ENCODE measurements at places on chromosomes 2 and 18.
A peak's percentile ranks its signal among the peaks of the same experiment; 100 is the strongest.

DNA sequence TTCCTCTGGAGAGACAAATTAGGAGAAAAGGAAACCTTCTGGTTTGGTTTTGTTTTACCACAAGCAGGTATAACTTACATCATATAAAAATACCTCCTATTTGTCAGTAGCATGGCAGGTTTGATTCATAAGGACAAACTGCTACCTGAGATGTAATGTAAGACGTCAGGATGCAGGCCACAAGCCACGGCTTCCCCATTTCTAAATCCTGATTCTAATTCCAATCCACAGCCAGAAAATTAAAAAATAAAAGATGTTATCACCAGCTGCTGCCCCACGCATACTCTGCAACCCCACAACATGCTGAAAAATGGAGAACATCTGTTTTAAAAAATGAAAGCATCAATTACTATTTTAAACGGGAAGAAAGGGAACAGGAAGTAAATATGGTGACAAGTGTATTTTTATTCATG is 197.6 kb downstream of the BCL11A start:
- peak; percentile 78 for DNase-seq

- DNase-seq, result no peak
These were observed 203.5 kb downstream of the SEPTIN10 start for GRCh38 chr2:109410039-109410815.

GRCh38 chr2:240498958-240499260 is 58.9 kb downstream of the ANKMY1 start:
- DNase-seq, result no peak

GRCh38 chr2:238339814-238340213 is 19.5 kb downstream of the TRAF3IP1 start:
- DNase-seq, result peak; percentile 70

- DNase-seq, result no peak
These were observed 45.4 kb downstream of the SLC40A1 start for GRCh38 chr2:189534854-189535832.

DNA sequence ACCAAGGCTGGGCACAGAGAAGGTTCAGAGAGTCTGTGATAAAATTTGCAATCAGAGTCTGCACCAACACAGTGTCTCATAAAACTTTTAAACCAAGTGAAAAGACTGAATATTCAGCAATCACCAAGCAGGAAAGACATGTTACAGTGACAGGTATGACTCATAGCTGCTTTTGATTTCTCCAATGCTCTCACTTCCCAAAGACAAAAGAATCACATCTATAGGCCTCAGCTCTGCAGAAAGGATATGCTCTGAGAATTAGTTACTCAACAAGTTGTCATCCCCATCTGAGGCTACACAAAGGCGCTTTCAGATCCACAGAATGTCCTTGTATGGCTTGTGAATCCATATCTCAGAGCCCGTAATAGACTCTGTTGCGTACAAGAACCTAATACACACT is 92.5 kb downstream of the KCNF1 start:
- DNase-seq, result no peak

GRCh38 chr2:71757351-71757750 is 304.0 kb downstream of the DYSF start:
- DNase-seq, result no peak

DNA sequence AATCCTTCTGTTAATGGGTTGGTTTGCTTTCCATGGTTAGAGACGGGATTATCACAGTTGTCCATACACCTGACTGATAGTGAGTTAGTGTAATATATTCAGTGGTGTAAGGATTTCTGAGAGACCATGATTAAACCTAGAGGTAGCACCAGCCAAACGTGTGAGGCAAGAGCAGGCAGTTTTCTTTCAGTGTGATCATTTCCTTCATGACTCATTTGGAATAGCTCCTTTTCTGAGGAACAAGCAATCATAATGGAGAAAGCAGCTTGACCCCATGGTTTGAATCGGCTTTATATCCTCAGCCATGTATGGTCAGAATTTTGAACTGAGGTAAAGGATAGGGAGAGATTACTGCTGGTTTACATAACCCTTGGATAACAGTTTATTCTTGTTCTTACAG is 2.9 kb downstream of the MXD1 start:
- no peak for DNase-seq

GRCh38 chr2:125108251-125108650 is 1083.2 kb downstream of the CNTNAP5 start:
- DNase-seq, result no peak

DNA sequence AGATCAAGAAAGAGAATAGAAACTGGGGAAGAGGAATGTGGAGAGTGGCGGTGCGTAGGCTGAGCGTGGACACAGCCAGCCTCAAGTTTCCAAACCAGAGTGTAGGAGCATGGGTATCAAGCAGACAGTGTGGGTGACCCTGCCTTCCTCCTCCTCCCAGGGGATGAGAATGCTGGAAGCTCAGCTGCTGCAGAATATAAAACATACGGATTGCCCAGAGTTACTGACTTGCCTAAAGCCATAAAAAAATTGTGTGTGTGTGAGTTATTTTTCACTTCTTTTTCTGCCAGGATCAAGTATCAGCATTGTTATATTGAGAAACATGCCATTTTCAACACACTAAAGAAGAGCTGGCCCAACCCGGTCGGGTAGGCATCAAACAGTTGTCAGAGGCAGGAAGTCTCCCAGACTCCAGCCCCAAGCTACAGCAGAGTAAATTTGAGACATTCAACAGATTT is 333.3 kb upstream of the ACVR2A start:
- DNase-seq, result no peak

DNA sequence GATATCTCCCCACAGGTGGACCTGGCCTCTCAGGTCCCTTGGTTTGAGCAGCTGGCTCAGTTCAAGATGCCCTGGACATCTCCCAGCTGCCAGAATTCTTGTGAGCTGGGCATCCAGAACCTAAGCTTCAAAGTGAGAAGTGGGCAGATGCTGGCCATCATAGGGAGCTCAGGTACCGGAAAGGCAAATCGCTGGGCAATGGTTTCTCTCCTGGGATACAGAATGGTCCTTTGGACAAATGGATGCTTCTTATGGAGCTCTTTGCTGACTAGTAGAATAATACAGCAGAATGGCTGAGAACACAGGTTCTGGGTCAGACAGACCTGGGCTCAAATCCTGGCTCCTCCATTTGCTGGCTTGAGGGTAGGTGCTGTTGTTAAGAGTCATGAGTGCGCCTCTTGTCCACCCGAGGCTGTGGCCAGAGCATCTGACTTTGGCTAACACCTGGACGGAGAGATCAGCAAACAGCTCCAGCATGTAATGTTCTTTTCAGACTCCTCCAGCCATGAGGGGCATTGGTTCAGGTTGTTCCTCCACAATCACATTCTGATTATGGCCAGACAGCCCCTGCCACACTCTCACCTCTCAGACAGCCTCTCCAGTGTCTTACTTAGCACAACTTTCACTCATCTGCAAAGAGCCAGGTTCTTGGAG is 7.5 kb downstream of the ABCG8 start:
- DNase-seq, result no peak

DNA sequence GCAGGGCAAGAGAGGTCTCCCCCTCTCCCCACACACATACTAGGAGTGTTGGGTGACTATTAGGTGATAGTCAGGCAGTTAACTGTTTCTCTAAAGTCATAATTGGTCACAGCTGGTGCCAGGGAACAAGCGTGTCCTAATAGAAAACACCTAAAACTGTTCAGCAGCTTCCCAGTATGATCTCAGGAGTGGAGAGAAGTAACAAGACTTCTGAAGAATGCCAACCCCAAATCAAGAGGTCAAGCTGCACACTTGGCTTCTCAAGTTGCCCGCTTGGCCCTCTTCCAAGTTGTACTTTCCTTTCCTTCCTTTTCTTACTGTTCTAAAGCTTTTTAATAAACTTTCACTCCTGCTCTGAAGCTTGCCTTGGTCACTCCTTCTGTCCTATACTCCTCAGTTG is 22.4 kb upstream of the STAT1 start:
- no peak for DNase-seq

DNA sequence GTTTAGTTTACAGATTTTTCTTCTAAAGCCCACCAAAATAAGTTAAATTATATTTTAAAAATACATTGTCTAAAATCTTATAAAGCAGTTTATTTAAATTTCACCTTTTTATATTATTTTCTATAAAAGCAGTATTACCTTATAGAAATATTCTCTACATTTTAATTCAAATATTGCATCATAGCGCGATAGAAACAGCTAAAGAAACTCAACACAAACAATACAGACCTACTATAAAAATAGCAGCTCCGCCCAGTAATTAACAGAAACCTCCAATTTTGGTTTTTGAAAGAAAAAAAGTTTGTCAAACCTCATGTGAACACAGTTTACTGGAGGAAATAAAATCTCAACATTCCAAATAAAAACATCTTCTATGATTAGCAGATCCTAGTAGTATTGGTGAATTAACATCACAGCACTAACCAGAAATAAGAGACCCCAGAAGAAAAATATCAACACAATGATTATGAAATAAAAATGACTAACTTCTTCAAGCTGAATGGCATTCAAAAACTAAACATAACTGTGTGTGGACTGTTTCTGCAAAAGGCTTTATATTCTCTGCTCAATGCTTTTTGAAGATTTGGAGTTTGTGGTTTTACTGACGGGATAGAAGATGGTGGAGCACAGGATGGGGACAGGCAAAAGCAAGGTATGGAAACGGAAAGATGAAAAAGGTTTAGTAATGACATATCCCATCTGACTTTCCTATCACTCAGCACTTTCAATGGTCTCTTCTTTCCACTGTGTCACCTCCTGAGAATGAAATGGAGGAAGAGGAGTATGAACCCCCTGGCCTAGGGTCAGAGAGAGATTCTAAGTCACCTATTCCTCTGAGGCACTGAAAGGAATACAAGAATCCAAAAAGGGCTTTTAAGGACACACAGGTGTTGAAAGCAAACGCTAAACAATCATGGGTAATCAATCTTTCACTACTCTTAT is 17.5 kb downstream of the MAP4K3 start:
- no peak for DNase-seq

GRCh38 chr18:77339623-77340022 is 90.0 kb downstream of the GALR1 start:
- DNase-seq, result no peak

DNA sequence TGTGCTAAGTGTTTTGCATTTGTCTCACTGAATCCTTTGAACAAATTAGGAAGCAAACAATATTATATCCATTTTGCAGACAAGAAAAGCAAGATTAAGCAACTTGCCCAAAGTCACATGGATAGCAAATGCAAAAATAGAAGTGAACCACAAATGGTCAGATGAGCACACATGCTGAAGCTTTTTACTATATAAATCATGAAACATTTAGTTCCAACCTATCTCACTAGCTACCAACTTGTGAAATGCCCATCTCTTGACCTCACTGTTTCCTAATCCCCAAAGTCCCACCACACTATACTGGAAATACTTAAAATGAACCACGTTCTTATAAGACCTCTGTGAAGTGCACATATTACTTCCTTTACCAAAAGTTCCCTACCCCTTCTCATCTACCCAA is 380.5 kb downstream of the ERBB4 start:
- no peak for DNase-seq

GRCh38 chr18:57640236-57640635 is 18.6 kb upstream of the NARS1 start:
- no peak for DNase-seq

GRCh38 chr2:37569986-37570679 is 101.3 kb downstream of the CDC42EP3 start:
- DNase-seq, result no peak

DNA sequence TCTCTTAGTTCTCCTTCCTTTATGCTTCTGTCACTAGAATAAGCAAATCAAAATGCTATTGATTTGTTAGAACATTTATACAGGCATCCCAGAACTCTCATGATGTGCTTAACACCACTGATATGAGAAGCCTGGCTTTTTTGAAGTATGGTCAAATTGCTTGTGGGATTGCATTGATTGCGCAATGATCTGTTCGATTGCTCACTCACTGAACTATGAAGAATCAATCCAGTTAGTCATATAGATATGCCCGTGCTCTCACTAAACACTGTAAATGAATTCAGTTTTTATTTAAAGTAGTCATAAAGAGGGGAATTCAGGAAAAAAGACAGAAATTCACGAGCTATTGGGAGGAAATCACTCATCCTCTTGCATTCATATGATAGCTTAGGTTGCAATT is 1237.8 kb downstream of the SUCLG1 start:
- no peak for DNase-seq

- DNase-seq, result no peak
These were observed 48.0 kb upstream of the CABYR start for GRCh38 chr18:24090876-24091275.

- DNase-seq, result no peak
These were observed 545 bp downstream of the MPP4 start for GRCh38 chr2:201697899-201698298.

DNA sequence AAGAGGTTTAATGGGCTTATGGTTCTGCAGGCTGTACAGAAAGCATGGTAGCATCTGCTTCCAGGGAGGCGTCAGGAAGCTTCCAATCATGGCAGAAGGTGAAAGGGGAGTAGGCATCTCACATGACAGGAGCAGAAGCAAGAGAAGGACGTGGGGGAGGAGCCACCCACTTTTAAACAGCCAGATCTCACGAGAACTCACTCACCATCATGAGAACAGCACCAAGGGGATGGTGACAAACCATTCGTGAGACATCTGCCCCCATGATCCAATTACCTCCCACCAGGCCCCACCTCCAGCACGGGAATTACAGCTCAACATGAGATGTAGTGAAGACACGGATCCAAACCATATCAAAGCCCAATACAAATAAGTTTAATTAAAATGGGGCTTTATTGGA is 113.8 kb downstream of the ATL2 start:
- no peak for DNase-seq

- DNase-seq, result no peak
These were observed 11.8 kb upstream of the TTLL4 start for GRCh38 chr2:218698885-218699284.

- DNase-seq, result no peak
These were observed 945 bp upstream of the ASXL2 start for GRCh38 chr2:25879133-25879730.

GRCh38 chr18:76252880-76253279 is 242.2 kb downstream of the ZNF516 start:
- DNase-seq, result peak; percentile 76

DNA sequence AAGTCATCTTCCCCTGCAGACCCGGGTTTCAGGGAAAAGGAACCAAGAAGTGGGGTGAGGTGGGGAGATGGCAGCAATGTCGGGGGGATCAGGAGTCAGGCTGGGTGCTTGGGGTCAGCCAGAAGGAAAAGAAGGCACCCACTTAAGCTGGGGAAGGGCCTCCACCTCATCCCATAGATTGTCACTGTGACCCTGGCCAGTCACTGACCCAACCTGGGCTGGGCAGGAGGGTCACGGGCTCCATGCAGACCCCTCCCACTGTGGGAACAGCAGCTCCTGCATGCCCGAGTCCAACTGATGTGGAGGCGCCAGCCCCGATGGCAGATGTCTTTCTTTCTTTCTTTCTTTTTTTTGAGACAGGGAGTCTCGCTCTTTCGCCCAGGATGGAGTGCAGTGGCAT is 53.6 kb upstream of the HAAO start:
- no peak for DNase-seq

GRCh38 chr2:168210895-168211570 is 36.4 kb downstream of the STK39 start:
- DNase-seq, result peak; percentile 68

- DNase-seq, result peak; percentile 95
These were observed 1.1 kb downstream of the HK2 start for GRCh38 chr2:74834792-74835755.
